Fibroblast of skin of right quadriceps (primary cell): ENCODE measurements at places on chromosomes 2 and 18.

DNA sequence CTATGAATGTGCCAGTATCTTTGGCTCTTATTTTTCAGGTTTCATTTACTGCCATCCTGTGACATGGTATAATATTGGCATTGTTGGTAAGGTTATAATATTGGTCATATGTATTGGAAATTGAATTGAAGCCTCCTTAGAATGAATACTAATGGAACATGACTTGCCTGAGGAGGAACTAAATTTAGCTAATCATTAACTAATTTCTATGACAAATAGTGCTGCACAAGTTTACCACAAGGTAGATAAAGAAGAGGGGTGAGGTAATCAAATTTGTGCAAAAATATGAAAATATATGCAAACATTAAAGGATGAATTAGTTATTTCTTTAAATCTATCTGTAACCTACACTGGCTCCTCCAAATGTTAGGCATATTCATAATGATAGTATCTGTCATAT lies 43.2 kb upstream of the ORC2 start:
- DNase-seq = no peak

DNA sequence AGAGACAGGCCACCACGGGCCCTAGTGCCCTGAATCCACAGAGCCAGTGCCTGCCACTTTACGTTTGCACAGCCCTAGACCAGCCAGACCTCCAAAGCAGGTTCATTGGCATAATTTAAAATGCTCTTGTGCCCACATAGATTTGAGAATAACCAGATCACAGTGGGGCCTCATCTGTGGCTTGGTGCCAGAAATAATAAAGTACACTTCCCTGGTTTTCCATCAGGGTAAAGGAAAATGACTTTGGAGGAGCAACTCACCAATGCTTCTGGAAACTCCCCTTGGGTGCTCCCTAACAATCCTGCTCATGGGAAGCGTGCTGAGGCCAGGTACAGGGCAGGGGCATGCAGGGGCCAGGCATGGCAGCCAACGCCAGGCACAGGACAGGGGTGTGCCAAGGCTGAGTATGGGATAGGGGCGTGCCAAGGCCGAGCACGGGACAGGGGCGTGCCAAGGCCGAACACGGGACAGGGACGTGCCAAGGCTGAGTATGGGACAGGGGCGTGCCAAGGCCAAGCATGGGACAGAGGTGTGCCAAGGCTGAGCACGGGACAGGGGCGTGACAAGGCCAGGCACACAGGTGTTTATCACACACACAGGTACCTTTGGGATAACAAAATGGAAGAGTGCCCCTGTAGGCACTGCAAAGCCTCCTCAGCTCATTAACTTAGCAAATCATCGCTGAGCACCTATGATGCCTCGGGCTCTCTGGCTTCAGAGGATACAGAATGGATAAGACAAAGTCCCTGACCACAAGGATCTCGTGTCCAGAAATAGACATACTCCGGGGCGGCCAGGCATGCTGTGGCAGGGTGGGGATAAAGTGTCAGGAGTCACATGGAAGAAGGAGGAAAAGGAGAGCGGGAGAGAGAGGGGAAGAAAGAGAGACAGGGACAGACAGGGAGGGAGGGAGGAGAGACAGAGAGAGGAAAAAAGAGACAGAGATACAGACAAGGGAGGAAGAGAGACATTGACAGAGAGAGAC lies 334.7 kb downstream of the EIPR1 start:
- DNase-seq = no peak

- peak; percentile 91 for DNase-seq
Measured at GRCh38 chr2:188974164-188974563, at the start of gene COL3A1. COL3A1 (plus strand) TSS chr2:188974373; CDS start chr2:188974490, 117 bp downstream.

DNA sequence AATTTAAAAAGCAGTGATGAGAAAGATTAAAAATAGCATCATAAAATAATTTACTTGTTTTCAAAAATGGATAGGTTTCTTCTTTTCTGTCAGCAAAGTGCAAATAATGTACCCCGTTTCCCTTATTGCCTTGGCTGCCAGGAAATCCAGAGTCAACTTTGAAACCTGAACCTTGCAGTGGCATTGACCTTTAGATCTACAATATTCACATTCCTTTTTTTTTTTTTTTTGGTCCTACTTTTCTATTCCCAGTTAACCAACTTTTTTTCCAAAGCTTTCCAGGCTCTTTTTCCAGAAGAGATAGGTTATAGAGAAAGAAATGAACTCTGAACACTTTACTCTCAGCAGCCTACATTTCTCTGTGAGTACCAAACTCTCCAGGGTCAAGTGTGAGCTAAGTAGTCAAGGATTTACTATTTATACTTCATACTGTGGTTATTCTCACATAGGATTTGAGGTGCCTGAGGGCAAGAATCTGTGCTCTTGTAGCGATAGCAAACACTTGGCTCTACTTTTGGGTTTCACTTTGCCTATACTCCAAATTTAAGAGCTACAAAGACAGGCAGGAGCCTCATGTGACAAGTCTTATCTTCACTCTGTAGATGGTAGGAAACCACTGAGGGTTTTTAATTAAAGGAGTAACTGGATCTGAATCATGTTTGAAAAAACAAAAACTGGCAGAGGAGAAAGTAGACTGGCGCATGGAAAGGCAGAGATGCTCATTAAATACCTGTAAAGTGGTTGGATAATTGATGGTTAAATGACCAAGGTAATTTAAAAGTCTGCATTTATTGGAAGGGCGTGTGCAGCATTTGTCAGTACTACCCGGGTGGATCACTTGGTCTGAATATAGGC lies 63.2 kb upstream of the TMEM17 start:
- no peak for DNase-seq

GRCh38 chr18:42534313-42534712 lies 579.3 kb downstream of the PIK3C3 start:
- no peak for DNase-seq

- DNase-seq = no peak
Measured at GRCh38 chr2:229658004-229658403, 56.4 kb downstream of the DNER start.

- no peak for DNase-seq
Measured at GRCh38 chr2:98615481-98615880, 7.1 kb downstream of the UNC50 start.

- DNase-seq = peak; percentile 19
Measured at GRCh38 chr18:8314124-8314523, 295.1 kb upstream of the RAB12 start.

DNA sequence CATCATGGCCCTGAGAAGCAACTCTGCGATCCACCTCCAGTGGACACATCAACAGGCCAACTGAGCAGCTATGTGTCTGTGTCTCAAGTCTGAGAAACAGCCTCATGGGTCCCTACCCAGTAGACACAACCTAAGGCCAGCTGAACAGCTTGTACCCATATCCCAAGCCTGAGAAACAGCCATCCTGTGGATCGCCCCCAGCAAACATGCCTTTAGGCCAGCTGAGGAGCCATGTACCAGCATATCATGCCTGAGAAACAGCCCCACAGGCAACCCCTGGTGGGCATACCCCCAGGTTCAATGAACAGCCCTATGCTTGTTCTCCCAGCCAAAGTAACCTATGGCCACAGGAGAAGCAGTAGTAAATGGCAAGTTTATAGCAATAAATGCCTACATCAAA lies 126.7 kb upstream of the OTX1 start:
- DNase-seq = no peak

DNA sequence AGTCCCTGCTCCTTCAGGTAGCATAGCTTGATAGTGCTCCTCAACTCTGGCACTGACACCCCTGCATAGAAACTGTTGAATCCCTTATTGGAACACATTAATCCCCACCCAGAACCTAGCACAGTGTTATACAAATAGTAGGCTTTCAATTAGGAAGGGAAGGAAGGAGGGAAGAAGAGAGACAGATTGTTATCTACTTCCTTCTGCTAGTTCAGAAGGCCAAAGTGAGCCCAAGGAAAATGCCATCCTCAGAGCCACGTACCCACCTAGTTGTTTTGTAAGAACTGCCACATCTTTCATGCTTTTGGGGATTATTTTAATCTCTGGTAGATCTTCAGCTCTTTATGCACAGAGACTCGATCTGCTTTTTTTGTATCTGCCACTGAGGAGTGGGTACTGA lies 75.1 kb downstream of the CLHC1 start:
- no peak for DNase-seq

DNA sequence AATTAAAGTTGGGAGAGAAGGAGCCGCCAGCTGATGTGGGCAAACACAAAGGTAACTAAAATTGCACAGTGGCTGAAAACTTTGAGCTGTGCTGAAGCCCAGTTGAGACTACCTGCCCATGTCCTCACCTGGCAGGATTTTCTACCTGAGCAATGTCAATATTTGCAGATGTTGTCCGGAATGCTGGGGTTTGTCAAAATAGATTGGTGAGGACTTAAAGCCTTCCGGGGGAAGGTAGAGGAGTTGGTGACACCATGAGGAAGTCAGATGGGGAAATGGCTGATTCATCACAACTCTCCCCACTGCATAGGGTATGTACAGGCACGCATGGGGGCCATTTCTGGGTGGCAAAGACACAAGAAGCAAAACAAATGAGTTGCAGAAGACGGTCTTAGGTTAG lies 114.9 kb downstream of the ALK start:
- DNase-seq = no peak

- DNase-seq = no peak
Measured at GRCh38 chr18:31162419-31162793, 250 bp downstream of the DSC1 start.

- DNase-seq = no peak
Measured at GRCh38 chr2:48080534-48081316, 174.4 kb upstream of the FBXO11 start.

- no peak for DNase-seq
Measured at GRCh38 chr2:104976603-104977120, 61.2 kb upstream of the MRPS9 start.

DNA sequence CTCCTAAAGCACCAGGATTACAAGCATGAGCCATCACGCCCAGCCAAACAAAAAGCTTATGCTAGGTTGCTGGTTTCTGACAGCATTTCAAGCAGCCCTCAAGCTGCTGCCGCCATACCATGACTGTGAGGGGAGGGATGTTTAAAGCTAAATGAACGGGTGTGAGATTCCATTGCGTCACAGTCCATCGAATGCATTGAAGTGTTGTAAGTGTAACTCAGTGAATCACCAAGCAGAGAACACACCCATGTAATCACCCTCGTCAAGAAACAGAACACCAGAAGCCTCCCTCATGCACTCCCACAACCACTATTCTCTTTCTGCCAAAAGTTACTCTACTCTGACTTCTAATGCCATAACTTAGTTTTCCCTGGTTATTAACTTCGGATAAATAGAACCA lies 32.8 kb upstream of the MC5R start:
- DNase-seq = no peak

DNA sequence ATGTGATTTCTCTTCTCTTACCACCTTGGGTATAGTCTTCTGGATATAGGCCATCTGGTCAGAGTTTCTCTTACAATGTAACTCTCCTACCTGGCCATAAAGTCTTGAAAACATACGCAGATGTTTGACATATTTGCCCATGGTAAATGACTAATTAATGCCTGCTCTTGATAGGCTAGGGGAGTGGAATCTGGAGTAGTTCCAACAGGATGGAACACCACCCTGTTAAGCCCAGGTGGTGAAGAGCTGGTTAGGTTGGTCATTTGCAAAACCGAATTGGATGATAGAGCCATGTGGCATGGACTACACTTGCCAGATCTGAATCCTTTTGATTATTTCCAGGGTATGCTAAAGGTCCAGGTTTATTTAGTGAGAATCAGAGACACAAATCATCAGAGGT lies 36.5 kb downstream of the HADHB start:
- no peak for DNase-seq

GRCh38 chr2:80548469-80548868 lies 243.9 kb upstream of the LRRTM1 start:
- DNase-seq = no peak

- peak; percentile 1 for DNase-seq
Measured at GRCh38 chr2:110983133-110983532, 137.6 kb upstream of the BCL2L11 start.

DNA sequence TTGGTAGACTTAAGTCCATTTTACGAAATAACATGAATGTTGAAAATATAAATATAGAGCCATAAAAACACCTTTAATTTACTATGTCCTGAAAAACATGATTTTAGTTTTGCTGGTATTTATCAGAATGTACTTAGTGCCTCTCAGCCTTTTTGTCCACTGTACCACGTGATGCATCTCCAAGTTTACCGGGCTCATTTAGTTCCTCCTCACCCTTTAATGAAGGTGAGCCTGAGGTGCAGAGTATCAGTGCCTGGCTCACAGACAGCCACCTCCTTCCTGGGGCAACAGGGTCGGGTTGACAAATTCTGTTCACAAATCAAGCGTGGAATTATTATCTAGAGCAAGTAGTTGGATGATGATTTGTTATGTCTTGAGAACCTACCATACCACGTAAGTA lies 420.5 kb upstream of the MEIS1 start:
- no peak for DNase-seq

GRCh38 chr2:144690771-144691170 lies 170.9 kb upstream of the ZEB2 start:
- no peak for DNase-seq

DNA sequence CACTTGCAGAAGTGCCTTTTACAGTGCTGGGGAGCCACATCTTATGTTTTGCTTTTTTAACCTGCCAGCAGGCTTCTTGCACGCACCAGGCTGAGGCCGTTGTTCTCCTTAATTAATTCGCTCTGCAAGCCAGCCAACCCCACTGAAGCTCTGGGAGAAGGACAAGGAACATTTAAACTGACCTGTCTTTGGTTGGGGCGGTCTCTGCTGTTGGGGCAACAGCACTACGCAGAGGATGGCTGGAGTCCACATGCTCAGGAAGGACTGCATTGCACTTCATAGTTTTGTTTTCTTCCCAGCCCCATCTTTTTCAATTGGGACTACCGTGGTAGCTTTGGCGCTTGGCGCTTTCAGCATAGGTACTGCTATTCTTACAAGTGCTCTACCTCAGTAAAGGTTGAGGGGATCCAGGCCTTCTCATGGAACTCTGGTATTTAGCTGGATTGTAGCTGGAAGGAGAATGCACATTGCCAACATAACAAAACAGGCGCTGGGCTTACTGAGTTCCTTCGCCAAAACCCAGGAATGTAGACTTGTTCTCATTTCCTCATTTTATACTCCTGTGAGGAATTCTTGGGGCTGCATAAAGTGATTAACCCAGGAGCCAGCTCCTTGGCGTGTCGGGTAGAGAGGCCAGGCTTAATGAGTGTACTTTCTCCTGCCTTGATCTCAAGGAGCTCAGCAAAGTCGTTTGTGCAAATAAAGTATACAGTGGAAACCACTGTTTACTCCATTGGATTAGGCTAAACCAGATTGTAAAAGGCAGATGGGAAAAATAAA lies 146.2 kb downstream of the PRKCE start:
- DNase-seq = peak; percentile 49

DNA sequence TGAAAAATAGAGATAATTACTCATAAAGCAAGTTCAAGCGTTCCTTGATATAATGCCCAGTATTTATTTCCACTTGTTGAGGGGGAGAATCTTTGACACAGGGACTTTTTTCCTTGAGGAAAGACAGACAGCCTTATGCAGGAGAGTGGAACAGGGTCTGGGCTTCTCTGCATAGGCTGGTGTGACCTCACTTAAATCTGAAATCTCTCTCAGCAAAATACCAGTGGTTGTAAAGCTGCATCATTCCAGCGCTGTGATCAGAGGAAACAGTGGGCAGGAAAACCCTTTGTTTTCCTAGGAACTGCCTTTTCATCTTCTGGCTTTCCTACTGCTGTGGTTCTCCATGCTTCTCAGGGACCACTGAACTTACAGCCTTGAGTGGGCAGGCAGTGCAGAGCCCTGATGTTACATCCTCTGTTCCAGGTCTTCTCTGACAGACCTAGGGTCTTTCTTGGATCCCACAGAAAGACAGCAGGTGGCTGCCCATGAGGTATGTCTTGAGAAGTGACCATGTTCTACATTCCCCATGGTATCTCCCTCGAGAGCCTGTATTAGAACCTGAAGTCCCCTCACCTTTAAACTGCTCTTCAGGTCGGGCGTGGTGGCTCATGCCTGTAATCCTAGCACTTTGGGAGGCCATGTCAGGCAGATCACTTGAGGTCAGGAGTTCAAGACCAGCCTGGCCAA lies 17.6 kb upstream of the MAP4K4 start:
- no peak for DNase-seq
